Activated naive CD4-positive, alpha-beta T cell treated with Interleukin-2 at 50 U/mL for 16 hours (primary cell): ENCODE measurements at places on chromosomes 1 and 21.

GRCh38 chr1:229283183-229283611 lies 12.3 kb downstream of the RAB4A start:
- no peak for DNase-seq

DNA sequence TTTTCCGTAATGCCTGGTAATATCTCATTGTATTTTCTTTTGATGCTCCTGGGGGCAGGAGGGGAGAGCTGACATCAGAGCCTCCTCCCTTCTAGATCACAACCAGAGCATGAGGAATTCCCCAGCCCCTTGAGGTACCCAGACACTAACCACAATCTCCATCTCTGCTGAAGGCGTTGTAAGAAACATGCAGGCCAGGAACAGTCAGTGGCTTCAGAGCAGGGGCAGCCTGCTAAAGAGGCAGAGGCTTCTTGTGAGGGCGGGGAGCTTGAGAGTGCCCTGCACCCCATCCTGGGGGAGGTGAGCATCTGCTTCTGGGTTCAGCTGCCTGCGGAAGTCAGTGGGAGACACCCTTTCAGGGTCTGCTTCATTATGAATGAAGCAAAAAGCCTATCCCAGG lies 19.0 kb downstream of the MAPKAPK2 start:
- DNase-seq, result peak; percentile 57

GRCh38 chr1:189131576-189131975 lies 1346.1 kb downstream of the BRINP3 start:
- no peak for DNase-seq

DNA sequence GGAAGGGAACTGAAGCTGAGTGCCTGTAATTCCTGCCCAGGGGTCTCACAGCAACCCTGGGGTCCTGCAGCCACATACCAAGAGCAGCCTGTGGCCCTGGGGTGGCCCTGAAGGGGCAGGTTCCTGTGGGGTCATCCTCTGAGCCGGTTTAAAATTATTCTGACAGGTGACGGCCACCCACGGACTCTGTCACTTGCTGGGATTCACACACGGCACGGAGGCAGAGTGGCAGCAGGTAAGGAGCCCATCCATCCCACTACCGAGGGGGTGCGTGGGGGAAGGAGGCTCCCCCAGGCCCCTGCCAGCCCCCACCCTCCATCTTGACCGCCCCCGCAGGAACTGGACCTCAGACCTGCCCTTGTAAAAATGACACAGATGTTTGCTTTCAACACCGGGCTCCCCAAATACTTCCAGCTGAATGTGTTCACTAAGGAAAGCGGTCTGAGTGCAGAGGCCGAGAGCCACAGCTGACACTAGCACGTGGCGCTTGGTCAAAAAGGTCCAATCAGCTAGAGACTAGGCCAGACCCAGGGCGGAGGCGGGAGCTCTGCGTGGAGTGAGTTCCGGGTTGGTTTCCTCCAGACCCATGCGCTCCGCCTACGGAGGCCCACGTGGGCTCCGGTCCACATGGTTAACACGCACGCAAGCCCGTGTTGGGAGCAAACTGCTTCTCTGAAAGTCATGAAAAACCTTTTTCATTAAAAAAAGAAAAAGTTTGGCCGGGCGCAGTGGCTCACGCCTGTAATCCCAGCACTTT lies 10.0 kb downstream of the YBEY start:
- DNase-seq, result peak; percentile 65

DNA sequence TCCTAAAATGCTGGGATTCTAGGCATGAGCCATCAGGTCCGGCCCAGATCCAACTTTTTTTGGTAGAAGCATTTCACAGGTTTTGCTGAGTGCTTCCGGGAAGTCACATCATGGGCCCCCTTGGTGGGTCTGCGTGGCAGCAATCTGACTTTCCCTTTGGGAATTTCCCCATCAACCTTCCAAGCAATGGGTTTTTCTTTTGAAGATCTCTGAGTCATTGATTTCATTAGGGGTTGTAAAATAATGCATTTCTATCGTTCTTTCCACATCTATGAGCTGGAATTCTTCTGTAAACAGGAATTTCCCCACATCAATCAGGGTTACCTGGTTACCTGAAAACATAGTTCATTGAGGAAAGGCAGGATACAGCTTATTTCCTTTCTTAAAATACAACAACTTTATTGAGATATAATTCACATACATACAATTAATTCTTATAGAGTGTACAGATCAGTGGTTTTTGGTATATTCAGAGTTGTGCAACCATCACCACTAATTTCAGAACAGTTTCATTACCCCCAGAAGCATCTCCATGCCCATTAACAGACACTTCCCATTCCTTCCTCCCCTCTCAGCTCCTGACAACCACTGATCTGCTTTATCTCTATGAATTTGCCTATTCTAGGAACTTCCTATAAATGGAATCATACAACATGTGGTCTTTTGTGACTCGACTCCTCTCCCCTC lies 9.9 kb upstream of the ZBTB17 start:
- DNase-seq, result peak; percentile 19

DNA sequence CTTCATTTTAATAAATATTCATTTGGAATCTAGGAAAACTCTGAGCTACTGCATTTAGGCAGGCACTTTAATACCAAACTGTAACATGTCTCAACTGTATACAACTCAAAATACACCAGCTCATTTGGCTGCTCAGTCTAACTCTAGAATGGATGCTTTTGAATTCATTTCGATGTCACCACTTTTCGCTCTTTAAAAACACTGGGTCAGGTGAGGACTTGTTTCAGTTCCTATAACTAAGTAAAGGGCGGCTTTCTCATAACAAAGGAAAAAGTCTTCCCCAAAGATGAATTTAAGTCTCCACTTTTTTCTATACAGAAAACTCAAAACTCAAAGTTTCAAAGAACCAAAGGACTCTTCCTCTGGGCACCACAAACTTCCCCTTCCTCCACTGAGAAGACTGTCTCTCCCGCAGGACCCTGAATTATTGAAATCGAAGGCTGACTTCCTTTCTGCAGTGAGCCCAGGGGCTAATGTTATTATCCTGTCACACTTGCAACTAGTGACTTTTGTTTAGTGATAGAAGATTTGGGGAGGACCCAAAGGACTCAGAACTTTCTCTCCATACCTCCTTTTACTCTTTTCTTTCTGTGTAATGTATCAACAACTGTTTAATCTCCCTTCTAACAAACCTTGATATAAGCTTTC lies 9.7 kb upstream of the DHX9 start:
- no peak for DNase-seq

DNA sequence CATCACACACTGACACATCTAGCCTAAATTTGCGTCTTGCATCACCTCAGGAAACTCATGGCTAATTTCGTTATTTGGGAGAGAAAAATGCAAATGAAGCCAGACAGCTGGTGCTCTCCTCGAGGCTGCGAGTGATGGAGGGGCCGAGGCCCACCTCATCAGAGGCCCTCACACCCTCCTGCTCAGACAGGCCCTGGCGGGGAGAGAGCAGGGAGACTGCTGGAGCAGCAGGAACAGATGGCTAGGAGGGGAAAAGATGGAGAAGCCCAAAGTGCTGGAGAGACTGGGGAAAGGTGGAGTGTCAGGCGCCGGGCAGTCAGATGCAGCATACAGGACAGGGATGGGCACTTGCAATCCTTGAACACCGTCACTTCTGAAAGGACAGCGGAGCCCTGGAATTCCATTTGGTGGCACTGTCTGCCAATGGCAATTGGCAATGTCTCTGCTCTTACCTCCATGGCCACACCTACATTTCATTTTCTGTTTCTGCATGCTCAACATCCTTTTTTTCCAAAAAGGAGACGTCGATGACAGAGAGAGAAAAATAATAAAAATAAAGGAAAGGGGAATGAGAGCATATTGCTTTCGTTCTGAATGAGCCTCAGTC lies 286.2 kb downstream of the SPATA17 start:
- DNase-seq, result no peak

DNA sequence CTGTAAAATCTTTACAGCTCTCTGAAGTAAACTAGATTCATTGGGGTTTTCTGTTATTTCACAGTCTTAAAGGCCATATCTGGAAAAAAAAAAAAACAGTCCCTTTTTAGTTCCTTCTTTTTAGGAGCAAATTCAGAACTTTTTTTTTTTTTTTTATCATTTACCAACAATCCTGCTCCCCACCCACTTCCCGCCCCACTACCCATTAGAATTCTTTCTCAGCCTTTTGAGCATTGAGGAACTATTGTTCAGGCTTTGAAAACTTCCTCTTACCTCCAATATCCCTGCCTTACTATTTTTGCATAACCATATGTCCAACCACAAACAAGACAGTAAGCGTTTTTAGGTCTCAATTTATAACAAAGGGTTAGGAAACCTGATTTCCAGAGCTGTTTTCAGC lies 330.1 kb downstream of the PLPP3 start:
- DNase-seq, result no peak

DNA sequence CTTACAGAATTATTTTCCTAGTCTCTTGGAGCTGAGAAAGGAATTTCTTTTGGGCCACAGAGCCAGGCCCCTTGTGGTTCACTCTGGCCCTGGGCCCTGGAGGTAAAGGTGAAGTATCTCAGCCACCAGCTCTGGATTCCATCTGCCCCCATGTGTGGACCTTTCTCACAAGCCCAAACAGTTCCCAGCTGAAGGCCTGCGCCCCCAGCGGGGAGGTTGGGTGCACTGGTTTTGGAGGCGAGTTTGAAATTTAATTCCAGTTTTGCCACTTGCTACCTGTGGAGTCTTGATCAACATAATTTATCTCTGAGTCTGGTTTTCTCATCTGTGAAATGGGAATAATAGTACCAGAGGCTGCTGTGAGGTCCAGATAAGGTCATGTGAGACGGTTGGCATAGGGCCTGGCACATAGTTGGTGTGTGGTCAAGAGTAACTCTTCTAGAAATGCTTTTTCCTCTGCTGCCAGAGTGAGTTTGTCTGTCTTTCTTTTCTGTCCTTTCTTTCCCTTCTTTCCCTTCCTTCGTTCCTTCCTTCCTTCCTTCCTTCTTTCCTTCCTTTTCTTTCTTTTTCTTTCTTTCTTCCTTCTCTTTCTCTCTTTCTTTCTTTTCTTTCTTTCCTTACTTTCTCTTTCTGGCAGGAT lies 6.1 kb downstream of the AGTRAP start:
- DNase-seq, result no peak

GRCh38 chr1:5905436-5905835 lies 86.8 kb downstream of the NPHP4 start:
- no peak for DNase-seq

- DNase-seq, result no peak
Measured at GRCh38 chr1:200977071-200977754, 46.3 kb downstream of the KIF21B start.

DNA sequence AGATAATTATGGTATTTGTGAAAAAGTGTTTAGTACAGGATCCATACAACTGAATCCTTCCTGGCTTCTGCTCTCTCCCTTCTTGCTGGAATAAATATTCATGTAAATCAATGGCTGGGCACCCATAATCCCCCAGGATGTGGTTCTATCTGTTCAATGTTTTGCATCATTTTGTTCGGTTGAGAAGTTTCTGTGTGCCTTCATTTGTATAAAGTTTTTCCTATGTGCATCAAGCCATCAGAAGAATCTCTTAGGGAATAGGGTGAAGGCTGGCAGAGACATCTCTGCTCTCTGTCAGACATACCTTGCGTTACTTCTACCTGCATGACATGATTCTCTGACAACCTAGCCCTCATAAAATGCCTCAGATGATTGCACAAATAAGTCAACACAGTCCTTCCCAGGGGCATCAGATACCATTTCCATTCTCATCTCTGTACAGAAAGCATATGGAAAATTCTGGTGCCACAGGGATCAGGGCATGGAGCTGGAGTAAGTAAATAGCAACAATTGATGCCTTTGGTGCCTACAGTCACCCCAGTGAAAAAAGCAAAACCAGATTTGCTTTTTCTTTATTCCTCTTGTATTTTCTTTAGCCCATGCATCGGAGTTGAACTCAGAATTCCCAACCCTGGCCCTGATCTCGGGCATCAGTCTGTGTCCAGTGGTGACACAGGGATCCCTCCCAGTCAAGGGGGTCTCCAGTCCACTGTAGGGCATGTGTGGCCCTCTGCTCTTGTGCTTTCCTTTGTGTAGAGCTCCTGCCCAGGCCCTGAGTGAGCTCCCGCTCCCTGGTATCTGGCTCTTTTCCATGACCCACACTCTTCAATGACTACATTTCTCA lies 39.7 kb upstream of the ATP1A1 start:
- DNase-seq, result no peak
